ENCODE measurements at places on chromosomes 12 and 14. TPM values are rescaled to one million over a fixed set of nuclear protein-coding genes. Genes with fewer than 3 reads are reported as not detected.

DNA sequence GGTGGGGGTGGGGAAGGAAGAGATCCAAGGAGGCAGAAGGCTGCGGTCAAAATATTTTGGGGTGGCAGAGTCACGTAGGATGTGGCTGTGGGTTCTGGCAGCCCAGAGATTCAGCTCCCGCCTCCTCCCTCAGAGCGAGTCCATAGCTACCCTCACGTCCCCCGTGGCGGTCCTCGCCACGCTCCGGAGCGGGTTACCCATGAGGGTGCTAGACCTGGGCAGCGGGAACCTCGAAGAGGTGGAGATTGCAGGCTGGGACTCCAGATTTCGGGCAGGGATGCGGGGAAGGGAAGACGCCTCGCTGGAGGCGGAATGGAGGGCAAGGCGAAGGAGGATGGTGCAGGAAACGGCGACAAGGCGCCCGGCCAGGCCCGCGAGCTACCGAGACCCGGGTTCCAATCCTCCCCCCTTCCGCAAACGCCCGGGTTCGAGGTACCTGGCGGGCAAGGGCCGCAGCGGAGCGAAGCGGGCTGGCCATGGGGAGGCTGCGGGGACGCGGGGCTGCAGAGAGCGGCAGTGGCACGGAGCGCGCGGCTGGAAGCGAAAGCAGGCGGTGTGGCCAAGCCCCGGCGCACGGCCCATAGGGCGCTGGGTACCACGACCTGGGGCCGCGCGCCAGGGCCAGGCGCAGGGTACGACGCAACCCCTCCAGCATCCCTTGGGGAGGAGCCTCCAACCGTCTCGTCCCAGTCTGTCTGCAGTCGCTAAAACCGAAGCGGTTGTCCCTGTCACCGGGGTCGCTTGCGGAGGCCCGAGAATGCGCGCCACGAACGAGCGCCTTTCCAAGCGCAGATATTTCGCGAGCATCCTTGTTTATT lies 46.2 kb downstream of the BCAT1 start:
- peaks cover 17% of the 10 kb centered on the region for H3K4me1 ChIP-seq
- H3K27ac ChIP-seq: peak overlapping the region; percentile 78
- DNase-seq: peak; percentile 76

PLEKHG7 gene
- total RNA-seq: not detected

- H3K27ac ChIP-seq: no peak overlapping the region
- DNase-seq: no peak
- no peak overlapping the region for H3K4me3 ChIP-seq
- no peaks in the 10 kb centered on the region for H3K27me3 ChIP-seq
Measured at GRCh38 chr14:91388551-91388975, 29.1 kb downstream of the CCDC88C start.

GRCh38 chr12:127162307-127162706 lies 1104.7 kb upstream of the TMEM132C start:
- H3K36me3 ChIP-seq: no peaks in the 10 kb centered on the region
- DNase-seq: no peak
- no peak overlapping the region for H3K4me3 ChIP-seq
- no peaks in the 10 kb centered on the region for H3K4me1 ChIP-seq
- H3K27me3 ChIP-seq: no peaks in the 10 kb centered on the region
- H3K27ac ChIP-seq: no peak overlapping the region

SIX1 gene
- 0.14 TPM for total RNA-seq

GRCh38 chr12:46723629-46724419 lies 102.0 kb downstream of the SLC38A4 start:
- H3K27ac ChIP-seq: no peak overlapping the region
- H3K4me1 ChIP-seq: peaks cover 8% of the 10 kb centered on the region

BHLHE41 gene
- total RNA-seq: 104 TPM

DNA sequence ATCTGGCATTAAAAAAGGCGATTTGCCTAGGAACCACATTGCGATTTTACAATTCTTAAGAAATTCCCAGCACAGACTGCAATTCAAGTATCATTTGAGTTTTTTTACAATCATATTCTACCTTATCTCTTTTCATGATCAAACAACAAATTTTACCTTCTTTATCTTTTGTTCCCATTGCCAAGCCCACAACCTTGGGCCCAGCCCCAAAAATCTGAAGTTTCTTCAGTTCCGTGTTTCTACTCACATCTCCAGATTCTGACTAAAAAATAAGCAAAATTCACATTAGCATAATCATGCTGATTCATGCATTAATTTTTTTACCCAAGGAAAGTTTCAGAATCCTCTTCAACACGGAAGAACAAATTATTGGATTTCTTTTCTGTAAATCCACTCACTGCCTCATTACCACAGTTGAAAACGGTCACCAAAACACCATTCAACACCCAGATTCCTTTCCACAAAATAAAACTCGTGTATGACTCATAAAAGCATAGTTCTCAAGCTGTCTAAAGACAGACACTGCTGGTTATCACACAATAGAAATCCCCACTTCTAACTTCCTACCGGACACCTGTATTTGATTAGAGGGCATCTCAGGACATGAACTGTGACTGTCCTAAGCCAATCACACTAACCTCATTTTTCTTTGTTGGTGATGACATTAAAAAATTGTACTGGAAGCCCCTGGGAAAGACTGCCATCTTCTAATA lies 32.7 kb downstream of the KDM5A start:
- H3K36me3 ChIP-seq: peaks cover 96% of the 10 kb centered on the region
- H3K27me3 ChIP-seq: no peaks in the 10 kb centered on the region
- H3K4me3 ChIP-seq: no peak overlapping the region
- H3K4me1 ChIP-seq: no peaks in the 10 kb centered on the region

INSM2 gene
- total RNA-seq: not detected

DNA sequence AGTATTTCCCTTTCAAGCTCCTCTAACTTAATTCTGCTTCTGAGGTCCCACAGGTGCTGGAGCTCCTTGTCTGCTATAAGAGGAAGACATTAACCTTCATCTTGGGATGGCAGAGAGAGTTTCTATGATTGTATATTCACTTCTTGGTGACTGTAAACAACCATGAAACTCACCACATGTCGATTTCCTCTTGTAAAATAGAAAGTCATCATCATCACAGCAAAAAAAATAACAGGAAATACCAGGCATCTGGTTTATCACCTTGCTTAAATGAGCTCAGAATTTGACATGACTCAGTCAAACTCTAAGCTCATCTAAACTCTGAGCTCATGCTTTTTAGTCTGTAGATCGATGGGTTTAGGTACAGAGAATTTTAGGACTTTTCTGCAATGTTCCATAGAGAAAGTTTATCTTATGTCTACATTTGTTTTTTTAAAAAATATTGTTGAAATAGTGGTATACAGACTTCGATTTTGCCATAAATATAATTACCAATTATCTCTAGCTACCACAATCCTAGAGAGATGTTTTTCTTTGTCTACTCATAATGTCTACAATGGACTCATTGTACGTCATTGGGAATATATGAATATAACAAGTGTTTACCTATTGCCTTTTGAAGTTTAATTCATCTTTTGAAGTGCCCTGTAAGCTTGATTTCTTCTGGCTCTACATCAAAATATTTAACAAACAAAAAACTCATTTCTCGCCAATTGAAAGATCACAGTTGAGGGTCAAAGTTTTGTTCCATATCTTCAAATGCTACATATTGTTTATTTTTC lies 58.4 kb downstream of the IGF1 start:
- H3K27me3 ChIP-seq: no peaks in the 10 kb centered on the region
- no peaks in the 10 kb centered on the region for H3K36me3 ChIP-seq
- no peak for DNase-seq
- no peak overlapping the region for H3K27ac ChIP-seq
- no peak overlapping the region for H3K4me3 ChIP-seq

DUSP16 gene
- 50.6 TPM for total RNA-seq

DNA sequence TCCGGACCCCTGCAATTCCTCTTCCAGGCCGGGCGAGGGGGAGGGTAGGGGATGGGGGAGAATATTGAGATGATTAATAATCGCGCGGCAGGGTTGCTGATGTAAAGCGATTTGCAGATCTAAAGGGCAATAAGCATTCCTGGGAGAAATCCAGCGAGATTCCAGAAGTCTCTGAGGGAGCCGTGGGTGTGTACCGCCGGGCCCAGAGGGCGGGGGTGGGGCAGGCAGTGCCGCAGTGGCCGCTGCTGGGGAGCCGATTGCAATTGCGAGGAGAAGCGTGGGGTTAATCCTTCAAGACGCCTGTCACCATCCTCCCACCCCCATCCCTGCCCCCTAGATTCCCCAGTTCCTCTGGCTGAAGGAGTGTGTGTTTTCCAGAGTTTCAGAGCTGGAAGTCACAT lies 16.4 kb downstream of the FOS start:
- peak; percentile 88 for DNase-seq
- H3K27me3 ChIP-seq: no peaks in the 10 kb centered on the region
- no peaks in the 10 kb centered on the region for H3K36me3 ChIP-seq
- peaks cover 41% of the 10 kb centered on the region for H3K4me1 ChIP-seq

DNA sequence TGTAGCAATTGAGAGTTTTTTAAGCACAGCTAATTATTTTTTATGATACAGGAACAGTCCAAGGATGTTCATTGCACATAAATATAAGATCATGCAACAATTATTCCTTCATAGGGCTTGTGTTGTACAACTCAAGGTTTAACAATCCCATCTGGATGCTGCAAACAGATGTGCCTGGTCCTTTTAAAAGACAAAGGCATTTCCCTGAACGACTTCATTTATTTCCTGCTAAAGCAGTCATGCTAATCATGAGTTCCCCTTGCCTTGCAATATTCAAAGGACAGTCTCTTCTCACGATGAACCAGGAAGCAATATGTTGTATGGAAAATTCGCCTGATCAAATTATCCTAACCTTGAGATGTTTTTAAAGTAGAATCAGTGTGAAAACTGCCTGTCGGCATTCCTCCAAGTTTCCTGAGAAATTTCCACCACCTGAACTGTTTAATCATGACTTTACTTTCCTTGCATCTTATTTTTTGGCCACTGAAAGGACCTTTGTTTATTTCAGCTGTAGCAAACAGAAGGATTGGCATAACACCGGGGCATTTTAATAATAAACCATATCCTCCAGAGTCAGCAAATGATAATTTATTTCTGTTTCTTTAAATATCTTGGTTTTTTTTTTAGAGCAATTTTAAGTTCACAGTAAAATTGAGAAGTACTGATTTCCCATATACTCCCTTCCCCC lies 33.9 kb upstream of the TSPAN8 start:
- no peaks in the 10 kb centered on the region for H3K27me3 ChIP-seq
- DNase-seq: no peak
- H3K4me3 ChIP-seq: no peak overlapping the region
- no peak overlapping the region for H3K27ac ChIP-seq

DNA sequence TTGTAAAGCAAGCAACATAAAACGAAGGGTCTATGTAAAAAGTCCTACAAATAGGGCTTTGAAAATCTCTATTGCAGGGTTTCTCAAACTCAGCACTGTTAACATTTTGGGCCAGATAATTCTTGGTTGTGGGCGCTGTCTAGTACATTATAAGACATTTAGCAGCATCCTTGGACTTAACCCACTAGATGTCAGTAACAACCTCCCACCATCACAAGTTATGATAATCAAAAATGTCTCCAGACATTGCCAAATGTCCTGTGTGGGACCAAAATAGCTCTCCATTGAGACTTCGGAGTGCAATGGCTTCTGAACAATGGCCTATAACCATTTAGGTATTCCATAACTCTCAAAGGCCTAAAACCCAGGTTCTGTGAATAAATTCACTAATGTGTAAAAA lies 22.9 kb upstream of the DHRS7 start:
- H3K4me1 ChIP-seq: peaks cover 6% of the 10 kb centered on the region
- no peaks in the 10 kb centered on the region for H3K27me3 ChIP-seq
- H3K4me3 ChIP-seq: no peak overlapping the region
- H3K27ac ChIP-seq: no peak overlapping the region
- no peak for DNase-seq

DNA sequence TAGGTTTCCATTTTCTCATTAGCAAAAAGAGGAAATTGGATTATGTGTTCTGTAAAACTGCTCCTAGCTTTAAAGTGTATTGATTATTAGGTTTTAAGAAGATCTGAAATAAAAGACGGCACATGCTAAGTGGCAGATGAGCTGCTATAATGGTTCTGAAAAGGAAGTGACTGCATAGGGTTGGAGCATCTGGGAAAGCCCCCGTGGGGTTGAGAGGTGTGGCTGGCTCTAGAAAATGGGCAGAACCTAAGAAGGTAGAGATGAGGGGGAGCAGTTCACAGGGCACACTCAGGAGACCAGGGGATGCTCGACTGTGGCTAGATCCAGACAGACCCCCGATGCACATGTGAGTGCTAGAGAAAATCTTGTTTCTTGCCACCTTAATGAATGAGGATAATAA lies 1.9 kb downstream of the IFNG-AS1 start:
- H3K27me3 ChIP-seq: no peaks in the 10 kb centered on the region
- H3K4me1 ChIP-seq: no peaks in the 10 kb centered on the region
- no peaks in the 10 kb centered on the region for H3K36me3 ChIP-seq
- no peak overlapping the region for H3K4me3 ChIP-seq
- H3K27ac ChIP-seq: no peak overlapping the region

PMCH gene
- total RNA-seq: not detected

- no peaks in the 10 kb centered on the region for H3K4me1 ChIP-seq
- no peak overlapping the region for H3K27ac ChIP-seq
- H3K4me3 ChIP-seq: no peak overlapping the region
- H3K27me3 ChIP-seq: no peaks in the 10 kb centered on the region
- no peak for DNase-seq
Measured at GRCh38 chr14:78627114-78627513, 456.9 kb downstream of the NRXN3 start.
